GM23338 (cell line): ENCODE measurements at places on chromosomes 5 and 9. TPM values are rescaled to one million over a fixed set of nuclear protein-coding genes. Genes with fewer than 3 reads are reported as not detected.

GRCh38 chr5:178115814-178116142, 2.4 kb downstream of the N4BP3 start:
- no peak for DNase-seq

- peak; percentile 22 for DNase-seq
These were observed 73.9 kb downstream of the KLF9 start for GRCh38 chr9:70340572-70340971.

GRCh38 chr5:68464424-68464823, 248.9 kb downstream of the PIK3R1 start:
- no peak for DNase-seq

DNA sequence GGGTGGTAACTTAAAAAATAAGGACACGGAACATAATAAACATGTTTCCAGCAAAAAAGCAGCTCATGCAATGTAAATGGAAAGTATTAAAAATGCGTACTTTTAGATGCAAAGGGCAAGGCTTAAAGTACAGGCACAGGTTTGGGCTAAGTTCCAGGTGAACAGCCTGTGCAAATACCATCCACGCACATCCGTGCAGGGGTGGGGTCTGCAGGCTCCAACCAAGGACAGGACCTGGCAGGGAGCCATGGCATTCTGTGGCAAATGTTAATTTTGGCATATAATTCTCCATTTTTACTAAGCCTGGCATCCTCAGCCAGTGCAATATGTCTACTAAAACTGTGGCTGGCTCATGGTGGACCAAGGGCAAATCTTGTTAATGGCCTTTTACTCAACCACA, 365.8 kb upstream of the DAP start:
- no peak for DNase-seq

DNA sequence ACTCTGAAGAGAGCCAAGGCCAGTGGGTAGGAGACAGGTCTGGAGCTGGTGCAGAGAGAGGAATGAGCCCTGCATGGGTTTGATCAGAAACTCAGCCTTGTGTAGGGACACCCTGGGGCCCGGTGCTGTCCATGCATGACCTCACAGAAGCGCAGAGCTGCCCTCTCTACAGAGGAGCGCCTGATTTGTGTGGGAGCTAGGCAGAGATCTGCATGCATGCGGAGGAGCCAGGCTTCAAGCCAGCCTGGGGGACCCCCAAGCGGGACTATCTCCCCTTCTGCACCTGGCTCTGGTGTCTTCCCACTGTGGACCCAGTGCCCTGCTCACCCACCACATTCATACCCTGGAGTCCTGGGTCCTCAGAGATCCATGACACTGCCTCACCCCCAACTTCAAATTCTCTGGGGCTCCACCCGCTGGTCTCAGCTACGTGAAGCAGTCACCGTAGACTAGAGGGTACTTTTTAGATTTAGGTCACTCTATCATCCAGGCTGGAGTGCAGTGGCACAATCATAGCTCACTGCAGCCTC, 2.6 kb upstream of the LCN2 start:
- DNase-seq = no peak

PCDHB4 gene
- total RNA-seq = 1.7 and 2.7 TPM in 2 replicates

TRIM36 gene
- total RNA-seq = 10.1 and 14.1 TPM in 2 replicates

DNA sequence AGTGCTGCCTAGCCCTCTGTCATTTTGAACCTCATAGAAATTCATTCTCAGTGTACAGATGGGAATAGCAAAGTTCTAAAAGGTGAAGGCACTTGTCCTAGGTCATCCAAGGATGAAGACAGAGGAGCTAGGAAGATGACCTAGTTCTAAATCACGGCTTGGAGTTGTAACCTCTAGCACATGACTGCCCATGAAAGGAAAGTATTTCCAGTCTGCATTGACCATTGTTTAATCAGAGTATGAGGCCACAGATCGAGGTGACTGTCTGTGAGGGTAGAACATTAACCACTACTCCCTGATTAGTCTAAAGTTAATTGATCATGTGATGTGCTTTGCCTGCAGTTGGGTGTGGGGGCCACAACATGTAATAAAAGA, 674 bp upstream of the TNFSF15 start:
- DNase-seq = no peak

DNA sequence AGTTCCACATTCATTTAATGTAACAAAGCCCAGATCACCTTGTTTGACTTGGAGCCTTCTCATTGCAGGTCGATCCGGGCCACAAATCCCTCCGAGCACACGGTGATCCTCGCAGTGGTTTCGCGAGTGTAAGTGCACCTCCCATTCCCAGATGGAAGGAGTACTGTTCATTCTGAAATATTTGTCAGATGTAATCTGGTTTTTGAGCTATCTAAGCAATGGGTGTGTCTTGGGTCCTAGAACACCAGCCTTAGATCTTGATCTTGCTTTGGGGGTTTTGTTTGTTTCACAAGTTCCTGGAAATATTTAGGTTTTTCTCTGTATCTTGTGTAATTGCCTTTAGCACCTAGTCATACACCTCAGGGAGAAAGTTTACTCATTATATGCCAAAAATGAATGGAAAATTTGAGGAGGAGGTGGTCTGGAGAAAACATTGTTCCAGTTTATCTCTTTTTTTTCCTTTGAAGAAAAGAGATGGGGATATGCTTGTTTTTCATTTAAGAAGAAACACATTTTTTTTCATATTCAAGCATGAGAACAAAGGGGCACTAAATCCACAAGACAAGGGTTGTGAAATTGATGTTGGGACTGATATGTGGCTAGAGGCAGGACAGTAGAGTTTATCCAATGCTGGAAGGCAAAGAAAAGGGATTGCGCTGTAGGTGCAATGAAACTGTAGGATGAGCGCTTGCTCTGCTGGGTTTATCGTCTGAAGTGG, 118.6 kb downstream of the PDE8B start:
- no peak for DNase-seq

GRCh38 chr5:179166886-179167841, 107.0 kb downstream of the ZNF354C start:
- peak; percentile 79 for DNase-seq

BARHL1 gene
- not detected in 2 replicates for total RNA-seq
